ENCODE measurements at places on chromosomes 6 and 20. TPM values are rescaled to one million over a fixed set of nuclear protein-coding genes. Genes with fewer than 3 reads are reported as not detected.

LRRN4 gene
- not detected for total RNA-seq

PDYN gene
- total RNA-seq = not detected

PAK1IP1 gene
- total RNA-seq = 10.7 TPM

OPN5 gene
- total RNA-seq = not detected

PPP1R3G gene
- total RNA-seq = 6.5 TPM

TAF11 gene
- 25.6 TPM for total RNA-seq

NOL4L gene
- 9.7 TPM for total RNA-seq

GRCh38 chr6:162785632-162786242, 58.0 kb downstream of the PACRG start:
- no peak for ATAC-seq

DNA sequence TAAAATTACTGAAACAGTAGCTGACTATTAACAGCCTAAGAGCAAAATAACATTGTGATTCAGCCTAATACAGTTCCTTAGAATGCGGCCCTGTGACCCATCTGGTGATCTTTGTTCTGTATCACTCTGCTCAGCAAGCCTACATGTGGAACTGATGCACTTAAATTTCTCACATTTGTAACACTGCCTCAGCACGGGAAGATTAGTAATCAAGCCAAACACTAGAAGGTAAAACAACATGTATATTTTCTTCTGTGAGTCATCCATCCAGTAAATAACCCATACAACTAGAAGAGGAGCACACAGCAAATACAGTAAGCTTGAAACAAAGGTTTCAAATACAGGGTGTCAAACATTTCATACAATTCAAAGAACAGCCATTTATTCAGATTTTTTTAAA, 189.7 kb upstream of the NOX3 start:
- no peak for ATAC-seq

GRCh38 chr6:130076512-130076911, 58.1 kb downstream of the L3MBTL3 start:
- no peak for ATAC-seq

DNA sequence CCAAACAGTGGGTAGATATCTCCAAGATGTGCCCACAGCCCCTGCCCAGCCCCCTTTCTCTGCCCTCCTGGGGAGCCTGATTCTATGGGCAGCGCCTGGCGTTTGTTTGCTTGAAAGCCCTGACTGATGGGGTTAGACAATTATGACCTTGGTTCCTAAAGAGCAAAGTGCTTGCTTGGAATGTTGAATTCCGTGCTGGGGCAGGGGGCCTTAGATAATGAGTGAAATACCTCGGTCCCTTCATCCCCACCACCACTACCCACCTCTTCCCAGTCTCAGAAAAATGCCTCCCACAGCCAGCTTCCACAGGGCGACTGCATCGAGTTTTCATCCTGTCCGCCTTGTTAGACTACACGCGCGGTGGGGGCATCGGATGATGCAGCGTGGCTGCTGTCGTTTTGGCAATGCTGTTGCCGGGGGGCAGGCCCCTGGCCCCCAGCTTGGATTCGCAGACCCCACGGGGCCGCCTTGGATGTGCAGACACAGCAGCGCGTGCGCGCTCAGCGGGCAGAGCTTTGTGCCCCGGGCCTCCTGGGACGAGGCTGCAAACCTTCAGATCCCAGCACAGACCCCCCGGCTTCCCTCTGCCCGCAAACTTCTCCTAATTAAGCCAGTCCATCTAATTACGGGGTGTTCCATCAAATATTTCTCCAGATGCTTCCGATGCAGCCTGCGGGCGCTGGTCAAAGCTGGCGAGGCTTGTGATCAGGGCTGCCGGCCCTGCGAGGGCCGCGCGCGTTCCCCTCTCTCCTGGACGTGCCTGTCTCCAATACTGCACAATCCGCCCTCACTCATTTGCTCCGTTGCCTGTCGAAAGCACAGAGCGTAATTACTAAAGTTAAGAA, 86.1 kb downstream of the LINC00237 start:
- no peak for ATAC-seq

GRCh38 chr6:70874181-70874913, 82.5 kb downstream of the B3GAT2 start:
- no peak for ATAC-seq

GRCh38 chr6:116685437-116685993, 4.5 kb downstream of the KPNA5 start:
- no peak for ATAC-seq

- no peak for ATAC-seq
Observed at GRCh38 chr6:135815216-135815615, 36.3 kb upstream of the PDE7B start.

- ATAC-seq = no peak
Observed at GRCh38 chr20:2816583-2817340, 598 bp downstream of the TMEM239 start.

- no peak for ATAC-seq
Observed at GRCh38 chr6:38671885-38672467, 31.0 kb downstream of the GLO1 start.

DNA sequence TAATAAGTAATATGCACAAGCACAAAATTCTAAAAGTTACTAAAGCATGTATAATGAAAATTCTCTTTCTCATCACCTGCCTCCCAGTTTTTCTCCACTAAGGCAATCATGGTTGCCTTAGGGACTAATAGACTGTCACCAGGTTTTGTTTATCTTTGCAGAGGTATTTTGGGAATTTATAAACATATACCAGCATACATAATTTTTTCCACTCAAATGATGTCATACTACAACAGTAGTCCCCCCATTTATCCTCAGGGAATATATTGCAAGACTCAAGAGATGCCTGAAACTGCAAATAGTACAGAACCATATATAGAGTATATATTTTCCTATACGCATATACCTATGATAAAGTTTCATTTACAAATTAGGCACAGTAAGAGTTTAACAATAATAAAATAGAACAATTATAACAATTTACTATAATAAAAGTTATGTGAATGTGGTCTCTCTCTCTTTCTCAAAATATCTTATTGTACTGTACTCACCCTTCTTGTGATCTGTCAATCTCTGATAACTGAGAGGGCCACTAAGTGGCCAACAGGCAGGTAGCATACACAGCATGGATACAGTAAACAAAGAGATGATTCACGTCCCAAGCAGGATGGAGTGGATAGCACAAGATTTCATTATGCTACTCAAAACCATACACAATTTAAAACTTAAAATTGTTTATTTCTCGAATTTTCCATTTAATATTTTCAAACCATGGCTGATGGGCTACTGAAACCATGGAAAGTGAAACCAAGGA, 19.7 kb downstream of the RBL1 start:
- no peak for ATAC-seq

DNA sequence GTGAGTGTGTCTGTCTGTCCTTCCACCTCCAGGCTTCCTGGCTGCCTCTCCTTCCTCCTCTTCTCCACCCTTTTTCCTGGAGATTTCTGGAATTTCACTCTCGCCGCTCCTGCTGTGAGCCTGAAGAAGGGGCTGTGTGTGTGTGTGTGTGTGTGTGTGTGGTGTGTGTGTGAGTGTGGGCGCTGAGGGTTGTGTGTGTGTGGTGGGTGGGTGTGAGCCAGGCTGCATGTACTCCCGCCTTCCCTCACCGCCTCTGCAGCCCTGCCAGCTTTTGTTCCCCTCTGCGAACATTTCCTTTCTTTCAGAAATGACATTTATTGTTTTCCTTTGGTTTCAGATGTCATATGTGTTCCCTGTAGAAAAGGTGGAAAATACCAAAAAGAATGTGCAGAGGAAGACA, 76.0 kb downstream of the SRC start:
- no peak for ATAC-seq

DNA sequence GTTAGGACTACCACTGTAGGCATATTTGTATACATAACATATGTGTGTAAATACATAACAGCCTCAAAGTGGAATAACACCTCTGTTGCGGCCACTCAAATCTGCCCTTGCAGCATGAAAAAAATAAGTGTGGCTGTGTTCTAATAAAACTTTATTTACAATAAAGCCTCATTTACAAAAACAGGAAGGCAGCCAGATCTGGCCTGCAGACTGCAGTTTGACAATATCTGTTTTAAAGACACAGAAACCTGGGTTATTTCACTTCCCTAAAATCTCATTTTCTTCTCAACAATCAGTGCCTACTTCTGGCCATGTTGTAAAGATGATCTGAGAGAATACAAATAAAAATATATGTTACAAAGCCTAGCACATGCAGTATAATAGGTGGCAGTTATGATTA, 53.9 kb upstream of the SCML4 start:
- ATAC-seq = no peak

DNA sequence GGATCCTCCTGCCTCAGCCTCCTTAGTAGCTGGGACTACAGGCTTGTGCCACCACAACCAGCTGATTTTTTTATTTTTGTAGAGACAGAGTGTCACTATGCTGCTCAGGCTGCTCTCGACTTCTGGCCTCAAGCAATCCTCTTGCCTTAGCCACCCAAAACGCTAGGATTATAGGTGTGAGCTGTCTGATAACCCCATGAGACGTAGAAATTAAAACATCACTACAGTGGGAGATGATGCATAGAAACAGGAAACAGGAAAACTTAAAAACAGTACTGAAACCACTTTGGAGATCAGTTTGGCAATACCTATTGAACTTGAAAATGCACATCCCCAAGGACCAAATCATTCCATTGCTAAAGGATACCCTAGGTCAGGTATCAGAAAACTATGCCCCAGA, 10.8 kb downstream of the SENP6 start:
- no peak for ATAC-seq

DNA sequence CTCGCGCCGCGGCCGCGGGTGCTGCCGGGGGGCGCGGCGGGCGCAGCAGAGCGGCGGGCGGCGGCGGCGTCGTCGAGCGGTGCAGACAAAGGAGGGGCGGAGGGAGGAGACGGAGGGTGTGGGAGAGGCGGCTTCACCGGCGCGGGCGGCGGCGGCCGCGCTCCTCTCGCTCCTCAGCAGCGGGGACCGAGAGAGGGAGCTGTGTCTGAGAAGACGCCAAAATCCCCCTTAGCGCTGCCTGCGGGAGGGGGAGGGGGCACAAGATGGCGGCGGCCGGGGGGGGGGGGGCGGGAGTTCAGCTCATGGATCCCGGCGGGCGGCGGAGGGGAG, 296 bp downstream of the ADNP start:
- ATAC-seq = peak; percentile 24

- peak; percentile 83 for ATAC-seq
Observed at GRCh38 chr6:112281821-112282615, 27.7 kb upstream of the LAMA4 start.

DNA sequence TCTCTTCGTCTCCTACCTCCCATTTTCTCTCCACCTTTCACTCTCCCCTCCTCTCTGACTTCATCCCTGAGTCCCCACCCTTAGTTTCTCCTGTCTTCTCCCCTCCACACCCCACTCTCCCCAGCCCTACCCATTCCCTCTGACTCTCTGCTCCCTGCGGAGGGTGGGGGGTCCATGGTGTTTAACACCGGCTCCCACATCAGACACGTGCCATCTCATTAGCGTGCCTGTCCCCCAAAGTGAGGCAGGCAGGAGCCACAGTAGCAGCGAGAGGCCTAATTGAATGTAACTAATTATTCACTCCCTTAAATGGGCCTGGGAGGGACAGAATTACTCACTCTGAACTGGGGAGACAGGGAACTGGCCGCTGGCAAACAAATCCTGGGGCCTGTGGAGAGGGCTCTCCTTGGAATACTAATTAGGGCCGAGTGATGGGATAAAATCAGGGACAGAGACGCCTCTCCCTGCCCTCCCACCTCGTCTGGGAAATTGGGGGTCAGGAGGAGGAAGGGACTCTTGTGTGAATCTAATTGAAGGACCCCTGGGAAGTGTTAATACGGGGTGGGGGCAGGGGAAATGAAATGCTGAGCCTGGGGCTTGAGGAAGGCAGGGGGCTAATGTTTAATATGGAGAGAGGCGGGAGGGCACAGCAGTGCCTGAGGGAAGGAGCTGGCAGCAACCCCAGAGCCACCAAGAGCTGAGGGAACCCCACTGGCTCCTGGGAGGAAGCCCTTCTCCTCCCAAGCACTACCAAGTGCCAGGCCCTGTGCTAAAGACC, 17.9 kb downstream of the CD40 start:
- no peak for ATAC-seq

DNA sequence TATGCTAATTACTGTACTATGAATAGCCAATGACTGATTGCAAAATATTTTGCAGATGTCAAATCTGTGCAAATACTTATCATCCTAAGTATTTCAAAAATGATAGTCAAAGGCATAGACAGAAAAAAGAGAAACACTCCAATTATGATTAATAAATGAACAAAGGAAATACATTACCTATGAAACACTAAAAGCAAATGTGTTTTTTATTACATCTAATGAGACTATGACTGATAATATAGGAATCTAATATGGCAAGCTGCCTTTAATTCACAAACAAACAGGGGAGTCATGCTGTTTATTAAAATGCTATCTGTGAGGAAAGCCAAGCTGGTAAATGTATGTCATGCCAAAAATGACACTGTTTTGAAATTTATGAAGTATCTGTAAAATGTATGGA, 713.2 kb upstream of the NRSN1 start:
- no peak for ATAC-seq

- no peak for ATAC-seq
Observed at GRCh38 chr6:160917572-160917971, 74.0 kb upstream of the MAP3K4 start.

DNA sequence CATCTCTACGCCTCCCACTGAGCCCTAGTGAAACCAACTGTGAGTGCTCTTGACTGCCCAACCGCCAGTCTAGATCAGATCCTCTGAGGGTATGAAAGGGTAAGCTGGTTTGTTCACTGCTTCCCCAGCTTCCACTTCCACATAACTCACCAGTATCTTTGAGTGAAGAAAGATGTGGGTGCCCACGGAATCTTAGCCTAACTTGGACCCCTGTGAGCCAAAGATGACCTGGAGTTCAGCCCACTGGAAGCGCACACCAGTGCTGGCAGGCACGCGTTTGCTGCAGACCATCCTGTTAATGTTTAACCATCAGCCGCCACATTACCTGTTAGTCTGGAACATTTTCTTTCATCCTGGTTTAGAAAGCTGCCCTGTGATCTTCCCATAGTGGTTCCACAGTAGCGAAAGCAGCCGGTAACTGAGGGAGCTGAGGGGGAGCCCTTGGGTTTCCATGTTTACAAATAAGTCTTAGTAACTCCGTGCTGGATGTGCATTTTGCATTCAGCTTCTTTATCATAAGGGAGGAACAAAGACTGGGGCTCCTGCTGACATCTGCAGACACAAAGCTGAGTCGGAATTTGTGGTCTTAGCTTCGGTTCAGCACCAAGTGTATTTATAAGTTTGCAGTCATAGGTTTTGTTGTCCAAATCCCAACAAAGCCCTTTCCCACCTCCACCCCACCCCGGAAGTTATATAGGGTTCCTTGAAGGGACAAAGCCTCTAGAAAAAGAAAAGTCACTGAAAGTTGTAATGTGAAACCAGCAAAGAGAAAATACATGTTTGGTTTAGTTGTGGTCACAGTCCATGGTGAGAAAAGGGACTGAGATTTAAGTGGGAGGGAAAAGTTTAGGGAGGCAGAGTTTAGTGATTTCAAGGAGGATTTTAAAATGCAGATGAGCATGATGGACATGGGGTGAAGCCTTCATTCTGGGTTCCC, 71.0 kb downstream of the SSR1 start:
- ATAC-seq = no peak

DNA sequence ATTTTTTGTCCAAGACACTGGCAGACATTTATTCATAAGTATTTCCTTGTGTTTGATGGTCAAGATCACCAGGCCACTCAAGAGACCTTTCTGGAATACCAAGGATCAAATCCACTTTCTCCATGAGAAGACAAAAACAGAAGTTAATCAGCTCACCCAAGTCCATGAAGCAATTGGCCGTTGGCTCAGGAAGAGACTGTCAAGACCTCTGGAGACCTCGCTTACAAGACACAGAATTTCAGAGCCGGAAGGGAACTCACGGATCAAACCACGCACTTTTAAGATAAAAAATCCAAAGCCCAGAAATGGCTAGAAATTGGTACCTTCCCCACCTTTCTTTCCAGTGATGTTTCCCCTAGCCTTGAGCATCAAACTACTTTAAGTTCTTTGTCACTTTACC, 3.3 kb downstream of the TRERF1 start:
- no peak for ATAC-seq

- no peak for ATAC-seq
Observed at GRCh38 chr6:76026101-76026500, 46.4 kb downstream of the IMPG1 start.

All from gastroesophageal sphincter (tissue), 4 donors.